ENCODE measurements at places on chromosomes 3 and 15. TPM values are rescaled to one million over a fixed set of nuclear protein-coding genes. Genes with fewer than 3 reads are reported as not detected.

KLHL6 gene
- total RNA-seq = 23.9 TPM

PLA1A gene
- total RNA-seq = not detected

NANOGP8 gene
- not detected for total RNA-seq

DNASE1L3 gene
- total RNA-seq = 0.53 TPM

SYNPR gene
- total RNA-seq = not detected

MED12L gene
- total RNA-seq = 0.39 TPM

KLHL40 gene
- not detected for total RNA-seq

MST1R gene
- 0.55 TPM for total RNA-seq

LIPC gene
- total RNA-seq = 1.2 TPM

ESYT3 gene
- not detected for total RNA-seq

PARP15 gene
- 41.6 TPM for total RNA-seq

ITIH3 gene
- total RNA-seq = not detected

NTRK3 gene
- not detected for total RNA-seq

LSM3 gene
- total RNA-seq = 6.5 TPM

RBPMS2 gene
- not detected for total RNA-seq

A4GNT gene
- total RNA-seq = not detected

WDR5B gene
- 2.4 TPM for total RNA-seq

BBX gene
- 79.7 TPM for total RNA-seq

Measured in CD4-positive, alpha-beta T cell (primary cell).